Mesothelial cell of epicardium (in vitro differentiated cells): ENCODE measurements at places on chromosomes 6 and 20.

GRCh38 chr6:36755435-36756348 lies 58.1 kb downstream of the RAB44 start:
- DNase-seq, result no peak

DNA sequence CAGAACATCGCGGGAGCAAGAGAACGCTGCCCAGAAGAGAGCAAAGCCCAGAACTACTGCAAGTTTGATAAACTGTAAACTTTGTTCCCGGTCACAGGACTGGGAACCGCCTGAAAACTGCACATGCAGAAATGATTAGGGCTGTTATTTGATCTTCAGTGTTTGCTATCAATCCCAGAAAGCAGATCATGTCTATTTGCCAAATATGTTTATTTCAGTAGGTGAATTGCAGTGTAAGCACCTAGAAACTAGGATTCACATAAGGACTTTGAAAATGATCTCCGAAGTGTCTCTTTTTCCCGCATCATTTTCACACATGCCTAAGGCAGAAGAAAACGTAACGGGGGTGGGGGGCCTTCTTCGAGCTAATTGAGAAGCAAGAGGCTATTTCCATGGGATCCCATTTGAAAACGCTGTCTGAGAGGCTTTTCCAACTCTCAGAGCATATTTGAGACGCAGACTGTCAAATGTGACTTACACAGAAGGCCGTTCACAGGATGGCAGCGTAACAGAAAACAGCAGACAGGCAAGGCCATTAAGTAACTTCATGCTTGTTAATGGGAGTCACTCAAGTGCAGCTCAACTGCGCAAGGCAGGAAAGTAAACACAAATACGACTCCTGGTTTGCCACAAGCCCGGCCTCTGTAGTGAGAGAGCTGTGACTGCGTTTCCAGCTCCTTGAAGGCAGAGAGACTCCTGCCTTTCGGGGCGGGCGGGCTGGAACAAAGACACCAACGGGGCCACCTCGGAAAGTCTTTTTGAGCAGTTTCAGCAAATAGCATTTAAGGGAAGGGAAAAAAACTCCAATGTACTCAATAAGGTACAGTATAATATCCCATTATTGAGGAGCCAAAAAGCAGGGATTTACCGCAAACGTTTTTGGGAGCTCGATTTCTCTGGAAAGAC lies 144.7 kb upstream of the ZNF217 start:
- peak; percentile 63 for DNase-seq

- DNase-seq, result no peak
Observed at GRCh38 chr20:14775778-14776177, 438.4 kb upstream of the FLRT3 start.

- DNase-seq, result no peak
Observed at GRCh38 chr6:152531659-152532058, 105.5 kb downstream of the SYNE1 start.
